ENCODE measurements at places on chromosomes 16 and 17. TPM values are rescaled to one million over a fixed set of nuclear protein-coding genes. Genes with fewer than 3 reads are reported as not detected.

GRCh38 chr16:29789775-29790182 is 772 bp upstream of the KIF22 start:
- peaks cover 4% of the 10 kb centered on the region for H3K36me3 ChIP-seq
- DNase-seq, result no peak

Gene TEKT5
- total RNA-seq, result 0.29 TPM

Gene NOD2
- not detected for total RNA-seq

GRCh38 chr17:2435862-2436261 is 35.0 kb upstream of the MNT start:
- H3K27ac ChIP-seq, result peak overlapping the region; percentile 89
- H3K4me1 ChIP-seq, result peaks cover 18% of the 10 kb centered on the region
- no peaks in the 10 kb centered on the region for H3K27me3 ChIP-seq

Gene CA4
- 8.2 TPM for total RNA-seq

Gene KRT27
- total RNA-seq, result not detected

DNA sequence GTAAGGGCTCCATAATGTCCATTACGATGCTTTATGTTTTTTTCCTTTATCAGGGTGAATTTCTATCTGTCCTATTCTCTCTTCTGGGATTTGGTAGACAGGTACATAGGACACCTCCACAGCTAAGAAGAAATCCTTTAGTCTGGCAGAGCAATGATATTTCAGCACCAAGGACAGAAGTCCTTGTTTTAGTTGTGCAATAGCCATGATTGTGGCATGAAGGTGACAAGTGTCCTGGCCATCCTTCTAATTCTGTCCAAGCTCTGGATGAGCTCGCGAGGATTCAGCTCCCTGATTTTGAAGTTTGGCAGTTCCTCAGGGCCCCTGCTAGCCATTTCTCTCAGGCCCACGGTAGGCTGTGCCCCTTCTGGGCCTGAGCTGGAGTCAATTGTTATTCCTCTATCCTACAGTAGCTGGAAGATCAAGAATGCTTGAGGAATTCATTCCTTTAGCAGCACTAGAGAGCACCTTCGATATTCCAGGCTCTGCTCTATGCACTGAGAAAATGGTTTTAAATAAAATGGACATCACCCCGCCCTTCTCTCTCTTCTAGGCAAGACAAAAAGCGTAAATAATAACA is 320.8 kb downstream of the XYLT1 start:
- DNase-seq, result no peak
- no peaks in the 10 kb centered on the region for H3K27me3 ChIP-seq

Gene KCNH4
- total RNA-seq, result not detected

DNA sequence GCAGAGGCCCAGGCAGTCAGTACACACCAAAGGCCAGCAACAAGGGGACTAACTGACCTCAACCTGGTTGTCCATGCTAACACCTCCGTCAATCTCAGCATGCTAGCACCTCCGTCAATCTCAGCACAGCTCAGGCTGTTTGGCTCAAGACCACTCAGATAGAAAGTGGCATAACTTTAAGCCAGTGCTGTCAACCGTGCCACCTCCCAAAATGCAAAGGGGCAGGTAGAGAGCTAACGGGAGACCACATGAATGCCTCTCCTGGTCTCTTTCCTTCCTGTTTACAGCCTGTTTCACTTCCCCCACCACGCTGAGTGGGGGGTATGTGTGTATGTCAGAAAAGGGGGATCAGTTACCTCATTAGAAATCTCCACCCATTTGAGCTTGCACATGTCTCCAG is 3.3 kb downstream of the UBTF start:
- H3K36me3 ChIP-seq, result peaks cover 23% of the 10 kb centered on the region
- H3K27ac ChIP-seq, result no peak overlapping the region
- no peak for DNase-seq
- H3K4me1 ChIP-seq, result peaks cover 5% of the 10 kb centered on the region
- H3K4me3 ChIP-seq, result no peak overlapping the region
- H3K27me3 ChIP-seq, result no peaks in the 10 kb centered on the region

Gene STAC2
- not detected for total RNA-seq

- H3K36me3 ChIP-seq, result peaks cover 54% of the 10 kb centered on the region
- no peak for DNase-seq
- peaks cover 19% of the 10 kb centered on the region for H3K4me1 ChIP-seq
- H3K4me3 ChIP-seq, result no peak overlapping the region
- no peaks in the 10 kb centered on the region for H3K27me3 ChIP-seq
- H3K27ac ChIP-seq, result no peak overlapping the region
These were observed 24.2 kb downstream of the IGSF6 start for GRCh38 chr16:21628121-21628726.

DNA sequence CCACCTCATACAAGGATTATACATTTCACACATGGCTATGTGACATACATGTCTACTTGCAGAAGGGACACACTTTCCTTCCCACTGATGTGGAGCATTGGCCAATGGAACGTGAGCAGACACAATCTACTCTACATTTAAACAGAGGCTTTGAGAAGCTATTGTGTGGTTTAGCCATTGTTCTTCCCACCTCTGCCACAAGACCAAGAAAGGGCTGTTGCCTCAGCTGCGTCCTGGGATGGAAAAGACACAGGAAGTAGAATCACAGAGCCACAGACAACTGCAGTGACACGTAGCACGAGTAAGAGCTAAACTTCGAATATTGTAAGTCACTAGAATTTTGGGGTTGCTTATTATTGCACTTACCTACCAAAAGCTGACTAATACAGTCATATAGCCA is 33.3 kb downstream of the PRKCB start:
- no peaks in the 10 kb centered on the region for H3K4me1 ChIP-seq
- no peak overlapping the region for H3K27ac ChIP-seq
- no peak for DNase-seq
- H3K27me3 ChIP-seq, result peaks cover 57% of the 10 kb centered on the region

GRCh38 chr16:64621616-64622015 is 500.2 kb downstream of the CDH11 start:
- no peaks in the 10 kb centered on the region for H3K27me3 ChIP-seq
- H3K4me1 ChIP-seq, result no peaks in the 10 kb centered on the region
- H3K27ac ChIP-seq, result no peak overlapping the region
- H3K4me3 ChIP-seq, result no peak overlapping the region
- no peak for DNase-seq

- no peaks in the 10 kb centered on the region for H3K36me3 ChIP-seq
- peak; percentile 9 for DNase-seq
- H3K27ac ChIP-seq, result no peak overlapping the region
- no peak overlapping the region for H3K4me3 ChIP-seq
- H3K4me1 ChIP-seq, result peaks cover 6% of the 10 kb centered on the region
These were observed 908 bp upstream of the SNAI3 start for GRCh38 chr16:88687254-88687576.

DNA sequence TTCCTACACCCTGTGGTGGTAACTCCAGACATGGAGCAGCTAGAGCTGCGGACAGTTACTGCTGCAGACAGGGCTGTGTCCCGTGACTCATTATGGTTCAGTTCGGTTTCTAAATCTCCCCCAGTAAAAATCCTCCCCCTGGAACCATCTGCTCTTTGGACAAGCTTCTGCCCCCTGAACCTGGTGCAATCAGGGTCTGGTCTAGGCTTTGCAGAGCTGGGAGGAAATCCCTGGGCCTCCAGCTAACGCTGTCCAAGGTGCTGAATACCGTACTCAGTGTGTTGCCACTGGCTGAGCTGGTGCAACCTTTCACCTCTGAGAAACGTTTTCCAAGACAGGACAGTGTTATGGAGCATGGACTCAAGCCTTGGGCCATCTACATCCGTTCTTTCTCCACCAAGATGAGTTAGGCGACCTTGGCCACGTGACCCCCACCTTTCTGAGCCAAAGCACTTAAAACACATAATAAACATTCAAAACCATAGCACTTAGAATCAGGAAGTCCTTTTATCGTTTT is 142.0 kb downstream of the CPPED1 start:
- H3K27ac ChIP-seq, result no peak overlapping the region
- H3K4me1 ChIP-seq, result no peaks in the 10 kb centered on the region
- no peaks in the 10 kb centered on the region for H3K27me3 ChIP-seq
- H3K36me3 ChIP-seq, result peaks cover 3% of the 10 kb centered on the region

GRCh38 chr16:19102187-19102872 is 11.4 kb upstream of the ITPRIPL2 start:
- DNase-seq, result no peak
- H3K36me3 ChIP-seq, result peaks cover 1% of the 10 kb centered on the region
- no peaks in the 10 kb centered on the region for H3K4me1 ChIP-seq
- H3K27ac ChIP-seq, result no peak overlapping the region
- peaks cover 51% of the 10 kb centered on the region for H3K27me3 ChIP-seq

Gene TNP2
- not detected for total RNA-seq

GRCh38 chr17:48132385-48132784 is 24.8 kb downstream of the SNX11 start:
- H3K27me3 ChIP-seq, result peaks cover 8% of the 10 kb centered on the region
- H3K27ac ChIP-seq, result no peak overlapping the region
- no peaks in the 10 kb centered on the region for H3K4me1 ChIP-seq
- H3K36me3 ChIP-seq, result no peaks in the 10 kb centered on the region
- no peak for DNase-seq

- peaks cover 1% of the 10 kb centered on the region for H3K36me3 ChIP-seq
- no peaks in the 10 kb centered on the region for H3K27me3 ChIP-seq
- DNase-seq, result no peak
- H3K4me1 ChIP-seq, result no peaks in the 10 kb centered on the region
These were observed 25.2 kb upstream of the CFAP20 start for GRCh38 chr16:58154345-58154744.

- H3K27me3 ChIP-seq, result peaks cover 7% of the 10 kb centered on the region
- H3K4me3 ChIP-seq, result no peak overlapping the region
- H3K4me1 ChIP-seq, result peaks cover 2% of the 10 kb centered on the region
- no peaks in the 10 kb centered on the region for H3K36me3 ChIP-seq
These were observed 173.3 kb downstream of the PMP22 start for GRCh38 chr17:15091825-15092224.

Gene MRPS23
- 34.6 TPM for total RNA-seq

Gene MLYCD
- total RNA-seq, result 9.4 TPM

GRCh38 chr17:74773871-74774286 is 2.3 kb downstream of the NAT9 start:
- no peak overlapping the region for H3K27ac ChIP-seq
- H3K4me3 ChIP-seq, result peak overlapping the region; percentile 53
- peaks cover 28% of the 10 kb centered on the region for H3K4me1 ChIP-seq
- no peak for DNase-seq

DNA sequence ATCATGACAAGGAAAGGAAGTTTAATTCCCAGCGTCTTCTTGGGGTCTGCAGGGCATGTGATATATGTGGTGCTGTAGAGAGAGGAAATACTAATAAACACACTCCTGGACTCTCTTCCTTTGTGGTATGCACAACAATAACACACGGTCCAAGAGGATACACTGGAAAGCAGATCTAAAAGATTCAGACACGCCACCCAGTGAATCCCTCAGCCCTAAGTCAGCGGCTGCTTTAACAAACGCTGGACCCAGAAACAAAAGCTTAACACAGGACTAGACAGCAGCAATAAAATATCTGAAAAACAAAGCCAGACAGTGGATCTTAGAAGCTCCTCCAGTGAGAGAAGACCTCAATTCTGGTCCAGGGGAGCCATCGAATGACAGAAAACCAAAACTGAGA is 13.1 kb downstream of the CFAP20 start:
- peaks cover 26% of the 10 kb centered on the region for H3K36me3 ChIP-seq
- peaks cover 21% of the 10 kb centered on the region for H3K4me1 ChIP-seq
- H3K27me3 ChIP-seq, result no peaks in the 10 kb centered on the region
- DNase-seq, result no peak
- H3K27ac ChIP-seq, result no peak overlapping the region
- H3K4me3 ChIP-seq, result no peak overlapping the region

- DNase-seq, result no peak
- H3K4me1 ChIP-seq, result peaks cover 6% of the 10 kb centered on the region
- H3K4me3 ChIP-seq, result no peak overlapping the region
- no peaks in the 10 kb centered on the region for H3K27me3 ChIP-seq
These were observed 41.8 kb downstream of the TANGO6 start for GRCh38 chr16:68884861-68885720.

- H3K4me3 ChIP-seq, result peak overlapping the region; percentile 85
- H3K4me1 ChIP-seq, result peaks cover 29% of the 10 kb centered on the region
- H3K27ac ChIP-seq, result peak overlapping the region; percentile 92
These were observed 9.1 kb downstream of the MNT start for GRCh38 chr17:2391597-2392251.

Gene CLEC10A
- not detected for total RNA-seq

GRCh38 chr17:75712446-75712845 is 8.8 kb upstream of the ITGB4 start:
- H3K4me3 ChIP-seq, result no peak overlapping the region
- no peaks in the 10 kb centered on the region for H3K4me1 ChIP-seq
- DNase-seq, result no peak
- peaks cover 15% of the 10 kb centered on the region for H3K27me3 ChIP-seq
- H3K27ac ChIP-seq, result no peak overlapping the region
- peaks cover 1% of the 10 kb centered on the region for H3K36me3 ChIP-seq

DNA sequence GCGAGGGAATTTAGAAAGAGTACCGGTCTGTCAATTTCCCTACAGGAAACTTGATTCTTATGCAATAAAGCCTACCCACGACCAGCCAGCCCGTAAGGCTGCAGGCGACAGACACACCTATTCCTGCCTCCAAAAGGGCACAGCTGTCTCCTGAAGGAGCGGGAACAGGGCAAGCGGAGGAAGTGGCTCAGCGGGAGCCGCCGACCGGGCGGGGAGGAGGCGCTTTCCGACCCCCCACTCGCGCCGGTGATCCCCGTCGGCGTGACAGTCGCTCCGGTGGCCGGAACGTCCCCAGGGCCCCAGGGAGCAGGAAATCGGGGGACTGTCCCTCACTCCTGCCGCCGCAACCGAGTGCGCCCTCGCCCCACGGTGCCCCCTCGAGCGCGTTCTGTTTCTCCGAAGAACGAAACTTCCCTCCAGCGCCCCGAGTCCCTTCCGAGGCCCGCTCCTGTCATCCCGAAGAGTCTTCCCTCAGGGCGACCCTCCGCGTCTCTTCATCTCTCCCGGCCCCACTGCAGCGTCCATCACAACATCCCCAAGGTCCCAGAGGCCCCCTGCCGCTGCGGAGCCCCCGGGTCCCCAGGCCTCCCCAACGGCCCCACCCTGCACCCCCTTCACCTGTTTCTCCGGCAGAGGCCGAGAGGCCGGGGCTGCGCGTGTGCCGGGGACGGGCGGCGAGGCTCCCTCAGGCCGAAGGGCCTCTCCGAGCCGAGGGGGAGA is 421 bp downstream of the STAT3 start:
- H3K27ac ChIP-seq, result peak overlapping the region; percentile 97
- no peaks in the 10 kb centered on the region for H3K36me3 ChIP-seq
- H3K4me1 ChIP-seq, result peaks cover 25% of the 10 kb centered on the region
- peak; percentile 21 for DNase-seq
- H3K27me3 ChIP-seq, result peaks cover 4% of the 10 kb centered on the region

DNA sequence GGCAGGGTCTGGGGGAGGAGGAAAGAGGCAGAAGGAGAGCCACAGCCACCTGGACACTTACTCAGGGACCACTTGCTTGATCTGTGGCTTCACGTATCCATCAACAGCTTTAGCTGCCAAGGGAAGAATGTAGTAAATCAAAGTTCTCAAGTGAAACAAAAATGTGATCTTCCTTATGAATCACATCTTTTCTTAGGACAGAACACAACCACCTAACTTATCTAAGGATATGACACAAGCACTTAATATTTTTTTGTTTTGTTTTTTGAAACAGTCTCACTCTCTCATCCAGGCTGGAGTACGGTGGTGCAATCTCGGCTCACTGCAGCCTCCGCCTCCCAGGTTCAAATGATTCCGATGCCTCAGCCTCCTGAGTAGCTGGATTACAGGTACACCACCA is 8.4 kb upstream of the GHDC start:
- H3K27me3 ChIP-seq, result no peaks in the 10 kb centered on the region
- H3K4me3 ChIP-seq, result no peak overlapping the region
- no peak for DNase-seq
- peaks cover 15% of the 10 kb centered on the region for H3K36me3 ChIP-seq

GRCh38 chr17:1714980-1715802 is 5.0 kb upstream of the TLCD2 start:
- peaks cover 27% of the 10 kb centered on the region for H3K4me1 ChIP-seq
- H3K27me3 ChIP-seq, result peaks cover 4% of the 10 kb centered on the region
- H3K4me3 ChIP-seq, result peak overlapping the region; percentile 93
- H3K36me3 ChIP-seq, result peaks cover 6% of the 10 kb centered on the region

Gene MEOX1
- total RNA-seq, result 1.1 TPM
